GOT3 (cell line): ENCODE measurements at places on chromosomes 12 and 14.

GRCh38 chr14:23066855-23067744, 9.8 kb upstream of the CDH24 start:
- DNase-seq: no peak

DNA sequence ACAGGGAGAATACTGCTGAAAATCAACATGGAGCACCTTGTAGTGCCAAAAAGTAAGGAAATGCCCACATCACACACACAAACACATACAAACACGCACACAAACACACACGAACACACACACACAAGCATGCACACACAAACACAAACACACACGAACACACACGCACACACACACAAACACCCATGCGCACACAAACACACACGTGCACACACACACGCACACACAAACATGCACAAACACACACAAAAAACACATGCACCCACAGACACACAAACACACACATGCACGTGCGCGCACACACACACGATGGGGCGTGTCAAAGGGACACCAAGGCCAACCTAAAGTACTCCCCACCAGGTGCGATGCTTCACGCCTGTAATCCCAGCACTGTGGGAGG, 61.7 kb upstream of the C14orf180 start:
- DNase-seq: no peak

- DNase-seq: no peak
Measured at GRCh38 chr12:58452546-58452945, 467.8 kb downstream of the LRIG3 start.

- DNase-seq: no peak
Measured at GRCh38 chr14:72892103-72892878, 1.6 kb downstream of the DPF3 start.

GRCh38 chr14:23063601-23064000, 6.3 kb upstream of the CDH24 start:
- no peak for DNase-seq

GRCh38 chr14:77219591-77219990, 38.0 kb downstream of the TMEM63C start:
- DNase-seq: no peak

DNA sequence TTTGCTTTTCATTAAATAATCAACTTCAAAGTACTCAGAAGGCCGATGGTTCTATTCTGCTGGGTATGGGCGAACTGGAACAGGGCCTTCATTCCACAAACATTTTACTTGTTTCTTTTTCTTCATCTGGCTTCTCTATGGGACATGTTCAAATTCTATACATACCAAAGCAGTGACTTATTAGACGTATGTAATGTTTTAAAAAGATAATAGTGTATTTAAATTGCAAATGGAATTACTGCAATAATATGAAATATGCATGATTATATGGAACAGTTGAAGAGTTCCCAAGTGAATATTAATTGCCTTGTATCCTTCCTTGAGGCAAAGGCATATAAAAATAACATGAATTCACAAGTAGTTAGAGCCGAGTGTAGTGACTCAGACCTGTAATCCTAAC, 75.5 kb downstream of the FAR2 start:
- no peak for DNase-seq

DNA sequence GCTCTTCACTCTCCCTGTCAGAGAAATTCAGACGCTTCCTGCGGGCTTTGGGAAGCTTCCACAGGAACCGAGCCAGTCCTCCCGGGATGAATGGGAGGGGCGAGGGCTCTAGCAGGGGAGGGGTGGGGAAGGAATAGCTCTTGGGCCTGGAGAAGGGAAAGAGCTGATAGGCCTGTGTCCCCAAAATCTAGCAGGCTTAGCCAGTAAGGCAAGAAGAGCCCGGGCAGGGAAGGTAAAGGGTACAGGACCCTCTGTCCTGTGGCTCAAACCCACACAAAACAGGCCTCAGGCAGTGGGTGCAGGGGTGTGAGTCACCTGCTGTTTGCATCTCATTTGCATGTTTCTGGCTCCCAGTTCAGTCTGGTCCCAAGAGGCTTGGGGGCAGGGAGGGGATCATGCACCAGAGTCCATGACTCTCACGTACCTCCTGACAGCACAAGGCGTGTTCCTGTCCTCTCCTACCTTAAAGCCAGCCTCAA, 8.7 kb upstream of the SMUG1 start:
- DNase-seq: no peak

GRCh38 chr14:70721542-70721941, 79.8 kb downstream of the TTC9 start:
- DNase-seq: no peak

- no peak for DNase-seq
Measured at GRCh38 chr14:99725774-99726537, 41.9 kb downstream of the CYP46A1 start.

DNA sequence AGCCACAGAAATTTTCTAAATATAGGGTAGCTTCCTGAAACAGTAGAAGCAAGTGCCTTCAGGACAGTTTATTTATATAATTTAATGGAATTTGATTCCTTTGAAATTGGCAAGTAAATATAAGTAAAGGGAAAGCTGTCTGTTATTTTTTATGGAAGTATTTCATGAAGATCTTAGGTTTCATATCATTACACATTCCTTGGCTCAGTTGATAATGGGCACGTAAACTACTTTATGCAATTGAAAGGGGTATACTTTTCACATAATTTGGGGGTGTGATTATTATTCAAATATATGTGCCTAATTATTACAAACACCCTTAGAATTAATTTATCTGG, 71.1 kb upstream of the RAP1B start:
- DNase-seq: no peak

DNA sequence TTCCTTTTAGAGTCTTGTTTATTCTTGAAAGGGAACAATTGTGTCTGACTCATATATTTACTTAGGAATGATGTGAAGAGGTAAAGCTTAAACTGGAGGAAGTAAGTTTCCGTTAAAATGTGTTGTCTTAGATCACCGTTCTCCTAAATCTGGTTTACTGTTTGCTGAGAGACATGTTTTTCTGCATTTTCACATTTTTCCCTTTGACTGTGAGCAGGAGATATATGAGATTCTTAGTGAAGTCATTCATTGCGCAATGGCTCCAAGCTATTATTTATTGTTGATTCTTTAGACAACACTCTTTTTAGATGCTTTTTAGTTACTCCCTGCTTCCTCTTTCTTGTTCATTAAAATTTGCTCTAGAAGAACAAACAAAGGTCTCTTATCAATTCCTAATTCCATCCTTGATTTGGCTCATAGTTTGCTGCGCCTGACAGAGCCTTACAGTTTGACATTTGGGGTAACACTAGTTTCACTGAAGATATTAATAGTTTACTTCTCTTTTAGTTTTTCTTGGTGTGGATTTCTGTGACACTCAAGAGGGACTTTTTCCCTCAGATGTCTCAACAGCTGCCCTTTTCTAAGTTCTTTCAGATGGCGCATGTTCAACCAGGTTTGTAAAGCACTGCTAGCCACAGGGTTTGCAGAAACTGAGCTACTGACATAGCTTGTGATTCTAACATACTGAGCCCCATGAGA, 11.4 kb downstream of the CLECL1 start:
- no peak for DNase-seq

DNA sequence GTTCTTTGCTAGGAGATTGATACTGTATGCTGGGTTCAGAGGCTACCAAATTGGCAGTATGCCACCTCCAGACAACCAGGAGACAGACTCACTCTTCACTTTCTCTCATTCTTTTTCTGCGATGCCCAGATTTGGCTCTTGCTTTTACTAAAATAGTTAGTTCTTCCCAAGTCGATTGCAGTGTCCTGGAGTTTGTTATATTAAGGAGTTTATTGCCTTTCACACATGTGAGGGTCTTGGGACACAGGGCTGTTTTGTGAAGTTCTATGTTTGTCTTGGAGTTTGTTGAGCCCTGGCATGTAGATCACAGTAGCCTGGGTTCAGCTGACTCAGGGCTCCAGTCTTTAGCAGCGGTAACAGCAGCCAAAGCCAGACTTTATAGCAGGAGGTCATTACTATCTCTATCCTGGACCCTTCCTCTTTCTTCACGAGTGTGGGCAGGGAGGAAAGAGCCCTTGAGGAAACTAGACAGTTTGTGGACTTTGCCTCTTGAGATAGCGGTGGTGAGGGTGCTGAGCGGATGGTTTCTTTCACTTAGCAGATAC, 1.6 kb downstream of the MLEC start:
- no peak for DNase-seq

DNA sequence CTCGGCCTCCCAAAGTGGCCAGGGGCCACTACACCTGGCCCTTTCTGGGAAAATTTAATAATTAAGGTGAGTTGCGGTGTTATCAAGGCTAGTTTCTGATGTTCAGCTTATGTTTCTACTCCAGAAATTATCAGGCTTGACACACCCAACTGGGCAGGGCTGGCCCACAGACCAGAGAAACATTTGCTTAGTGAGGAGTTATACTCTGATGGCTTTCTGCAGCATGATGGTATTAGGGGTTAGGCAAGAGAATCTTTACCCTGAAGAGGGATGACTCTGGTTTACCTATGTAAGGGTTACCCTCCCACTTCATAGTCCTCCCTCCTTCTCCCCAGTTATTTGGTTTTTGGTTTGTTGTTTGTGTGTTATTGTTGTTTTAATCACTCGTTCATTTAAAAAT, 24.5 kb upstream of the HECTD1 start:
- DNase-seq: no peak

DNA sequence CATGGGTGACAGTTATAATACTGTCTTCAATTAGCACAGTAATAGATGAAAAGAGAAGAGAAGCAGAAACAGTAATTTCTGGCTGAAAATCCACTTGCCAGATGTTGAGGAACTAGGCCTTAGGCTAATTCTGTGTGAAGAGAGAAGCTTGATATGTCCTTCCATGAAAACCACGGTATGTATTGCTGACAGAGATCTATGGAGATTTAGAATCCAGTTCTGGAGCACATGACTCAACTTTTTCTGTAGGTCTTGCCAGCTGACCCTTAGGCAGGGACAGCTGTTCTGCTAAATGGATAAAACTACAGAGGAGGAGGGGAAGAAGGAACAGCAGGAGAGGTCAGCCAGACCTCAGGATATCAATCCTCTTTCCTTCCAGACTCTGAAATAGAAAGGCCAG, 211.5 kb downstream of the PRKD1 start:
- no peak for DNase-seq

GRCh38 chr12:68612202-68612601, 1.5 kb downstream of the RAP1B start:
- DNase-seq: no peak

DNA sequence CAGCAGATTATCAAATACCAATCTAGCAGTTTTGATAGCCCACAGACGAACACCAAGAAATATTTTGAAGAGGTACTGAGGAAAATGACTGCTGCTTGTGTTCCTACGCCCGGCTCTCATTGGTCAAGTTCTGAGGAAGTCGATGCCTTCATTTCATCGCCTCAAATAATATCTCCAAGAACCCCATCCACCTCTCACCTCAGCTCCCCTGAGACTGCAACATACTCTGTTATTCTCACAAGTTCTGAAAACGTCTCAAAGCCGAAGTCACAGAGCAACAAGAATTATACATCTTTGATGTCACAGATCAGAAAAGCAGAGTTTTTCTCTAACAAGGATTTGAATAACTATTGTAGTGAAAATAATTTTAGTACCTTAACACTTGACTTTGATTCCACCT, 55.5 kb upstream of the BCAT1 start:
- no peak for DNase-seq

- no peak for DNase-seq
Measured at GRCh38 chr14:68546839-68547238, 246.0 kb downstream of the ZFP36L1 start.

- DNase-seq: no peak
Measured at GRCh38 chr12:46891306-46891705, 65.5 kb upstream of the SLC38A4 start.

- DNase-seq: no peak
Measured at GRCh38 chr12:54191126-54191525, 2.3 kb upstream of the SMUG1 start.

GRCh38 chr14:77327111-77327510, 6.3 kb downstream of the GSTZ1 start:
- no peak for DNase-seq

DNA sequence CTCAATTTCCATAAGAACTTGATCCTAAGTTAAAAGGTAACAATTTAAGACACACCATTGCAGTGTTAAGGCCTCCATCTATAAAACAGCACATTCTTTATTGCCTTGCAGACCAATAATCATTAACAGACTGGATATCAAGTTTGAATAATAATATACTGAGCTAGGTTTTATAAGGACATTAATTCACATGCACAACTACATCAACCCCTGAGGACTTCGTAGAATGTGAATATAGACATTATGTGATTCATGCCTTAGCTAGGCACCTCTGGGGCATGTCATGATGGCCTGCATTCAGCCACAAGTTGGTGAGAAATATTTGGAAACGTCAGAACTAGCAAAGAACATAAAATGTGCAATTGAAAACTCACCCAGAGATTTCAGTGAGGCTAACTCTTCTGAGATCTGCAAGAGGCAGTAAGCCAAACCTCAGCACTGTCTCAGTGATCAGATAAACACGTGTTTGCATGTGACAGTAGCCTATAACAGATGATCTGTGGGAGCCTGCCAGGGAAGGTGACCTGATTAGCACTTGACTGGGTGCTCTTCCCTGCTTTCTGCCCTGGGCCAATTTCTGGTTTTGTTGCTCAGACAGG, 492.2 kb downstream of the FLRT2 start:
- no peak for DNase-seq

GRCh38 chr14:75119056-75119455, 7.8 kb downstream of the NEK9 start:
- no peak for DNase-seq

- DNase-seq: no peak
Measured at GRCh38 chr12:52965337-52965731, 16.4 kb downstream of the KRT18 start.

GRCh38 chr12:6821591-6822425, at the start of gene GPR162:
GPR162 (plus strand) TSS chr12:6821821; CDS start chr12:6823899, 2,078 bp downstream.
- DNase-seq: no peak

GRCh38 chr12:62075870-62076269, 184.3 kb upstream of the USP15 start:
- no peak for DNase-seq

DNA sequence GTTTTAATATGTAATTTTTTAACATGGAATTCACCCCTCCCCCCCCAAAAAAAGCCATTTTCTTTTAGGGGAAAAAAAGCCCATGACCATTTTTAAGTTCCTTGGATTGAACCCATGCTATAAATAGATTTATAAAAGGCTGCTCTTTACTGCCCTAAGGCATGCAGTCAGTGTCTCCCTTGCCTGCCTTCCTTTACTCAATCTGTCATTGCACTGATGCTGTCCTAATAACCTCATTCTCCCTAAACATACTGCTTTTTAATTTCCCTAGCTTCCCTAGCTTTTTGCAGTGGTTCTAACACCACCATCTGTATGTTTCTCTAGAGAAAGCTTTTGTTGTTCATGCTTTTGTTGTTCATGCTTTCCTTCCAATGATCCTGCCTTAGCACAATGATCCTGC, 83.0 kb downstream of the SLC2A13 start:
- DNase-seq: no peak
